ENCODE measurements at places on chromosomes 1 and 21.

GRCh38 chr1:20353836-20354235, 63.2 kb downstream of the VWA5B1 start:
- DNase-seq: no peak

DNA sequence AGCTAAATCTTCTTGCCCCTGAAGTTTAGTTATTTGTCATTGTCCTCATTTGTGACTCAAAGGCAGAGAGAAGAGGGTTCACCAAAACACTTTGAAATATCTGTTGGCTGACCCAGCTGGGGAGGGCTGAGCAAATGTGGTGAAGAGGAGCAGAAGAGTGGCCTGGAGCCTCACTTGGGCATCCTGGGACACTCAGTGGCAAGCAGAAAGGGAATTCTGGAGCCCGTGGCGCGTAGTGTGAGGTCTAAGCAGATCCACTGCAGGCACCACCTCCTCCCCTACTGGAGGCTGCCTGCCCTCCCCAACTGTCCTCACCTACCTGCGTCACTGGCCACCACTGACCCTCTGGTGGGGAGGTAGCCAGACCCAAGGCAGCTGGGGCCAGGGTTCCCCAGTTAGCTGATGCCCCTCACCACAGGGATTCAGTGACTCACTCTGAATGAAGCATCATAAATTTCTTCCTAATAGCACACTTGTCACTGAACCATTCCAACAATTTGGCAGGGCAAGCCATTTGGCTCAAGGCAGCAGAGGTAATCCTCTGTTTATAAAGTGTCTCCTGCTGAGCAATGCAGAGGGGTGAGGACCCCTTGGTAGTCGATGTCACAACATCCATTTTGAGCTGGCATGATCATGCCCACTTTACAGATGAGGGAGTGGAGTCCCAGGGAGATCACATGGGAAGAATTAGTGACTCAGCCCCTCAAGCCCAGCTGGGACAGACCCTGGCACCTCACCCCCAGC, 80.3 kb downstream of the NENF start:
- DNase-seq: peak; percentile 50

- DNase-seq: no peak
Measured at GRCh38 chr21:27528697-27529096, 561.8 kb upstream of the ADAMTS5 start.

DNA sequence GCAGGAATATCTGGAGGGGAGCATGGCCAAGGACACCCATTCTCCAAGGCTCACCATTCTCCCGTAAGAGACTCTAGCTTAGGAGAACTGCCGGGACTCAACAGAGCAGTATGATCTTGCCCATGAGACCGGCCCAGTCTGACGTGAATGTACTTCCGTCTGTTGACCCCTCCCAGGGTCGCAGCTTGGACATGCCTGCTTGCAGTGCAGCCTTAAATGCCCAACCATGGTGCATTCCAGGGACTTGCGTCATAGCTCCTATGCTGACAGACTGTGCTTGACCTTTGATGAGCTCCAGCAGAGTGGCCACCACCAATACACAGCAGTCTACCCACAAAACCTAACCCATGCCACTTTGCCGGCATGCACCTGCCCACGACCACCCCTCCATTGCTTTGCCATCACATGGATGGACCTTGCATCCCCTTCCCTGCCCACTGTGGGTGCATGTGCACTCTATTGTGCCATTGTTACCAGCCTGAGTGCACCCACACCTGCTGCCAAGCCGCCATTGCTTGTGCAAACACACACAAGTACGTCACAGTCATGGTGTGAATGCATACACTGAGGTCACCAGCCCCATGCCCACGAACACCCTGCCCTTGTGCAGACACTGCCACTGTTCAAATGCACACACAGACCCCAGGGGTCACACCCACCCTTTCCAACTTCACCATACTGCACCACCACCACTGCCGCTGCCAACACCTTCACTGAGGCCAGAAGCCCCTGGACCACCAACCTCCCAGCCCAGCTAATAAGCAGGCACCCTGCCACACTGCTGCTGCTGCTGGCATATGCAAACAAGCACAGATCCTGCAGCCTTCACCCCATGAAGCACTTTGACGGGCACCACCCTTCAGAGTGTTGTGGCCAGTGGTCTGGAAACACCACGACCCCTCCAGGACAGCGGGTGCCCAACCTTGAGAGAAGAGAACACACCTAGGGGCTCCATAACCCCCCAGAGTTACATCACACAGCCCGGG, 1141.3 kb downstream of the BRINP3 start:
- no peak for DNase-seq

DNA sequence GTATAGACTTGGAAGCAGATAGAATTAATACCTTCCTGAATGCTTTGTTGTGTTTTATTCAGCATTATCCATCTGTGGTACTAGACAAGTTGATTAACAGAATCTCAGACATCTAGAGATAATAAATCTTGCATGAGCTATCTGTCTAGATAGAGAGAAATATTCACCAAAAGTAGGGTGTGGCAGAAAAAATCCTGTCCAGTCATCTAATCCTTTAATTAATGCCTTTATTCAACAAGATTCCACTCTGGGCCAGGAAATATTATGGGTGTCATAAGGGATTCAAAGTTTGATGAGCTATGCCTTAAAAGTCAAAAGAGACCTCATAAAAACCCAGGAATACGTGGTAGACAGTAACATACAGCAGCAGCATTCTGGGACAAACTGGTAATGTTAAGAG, 601.2 kb downstream of the LMO4 start:
- no peak for DNase-seq

DNA sequence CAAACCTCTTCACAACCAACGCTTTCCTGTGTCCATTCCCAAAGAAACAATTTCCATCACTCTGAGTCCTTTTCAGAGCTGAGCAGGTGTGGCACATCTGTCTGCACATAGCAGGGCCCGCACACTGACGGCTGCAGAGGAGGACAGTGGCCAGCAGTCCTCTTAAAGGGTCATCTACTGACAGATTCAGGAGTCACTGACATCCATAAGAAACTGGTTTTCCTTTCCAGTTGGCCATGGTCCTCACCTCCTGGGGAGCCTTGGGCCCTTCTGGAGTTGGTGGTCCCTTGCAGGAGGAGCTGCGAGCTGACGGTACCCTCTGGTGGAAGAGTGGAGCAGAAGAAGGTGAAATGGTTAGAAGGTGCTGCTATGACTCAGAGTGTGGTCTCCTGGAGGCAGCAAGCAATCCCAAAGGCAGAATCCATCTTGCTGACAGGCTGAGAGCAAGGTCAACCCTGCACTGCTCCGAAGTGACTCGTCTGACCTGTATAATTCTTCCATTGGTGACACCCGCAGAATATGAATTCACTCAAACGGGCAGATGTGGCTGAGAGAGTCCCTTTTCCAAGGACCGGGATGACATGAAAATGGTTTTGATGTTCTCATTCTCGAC, 278.5 kb upstream of the C1orf174 start:
- DNase-seq: no peak

GRCh38 chr1:24032981-24033380, 52.9 kb upstream of the SRSF10 start:
- DNase-seq: no peak

GRCh38 chr1:244449936-244450508, 1.7 kb downstream of the ADSS2 start:
- DNase-seq: no peak

GRCh38 chr21:34693192-34693810, 24.5 kb downstream of the CLIC6 start:
- peak; percentile 67 for DNase-seq

GRCh38 chr1:189141056-189141455, 1336.6 kb downstream of the BRINP3 start:
- no peak for DNase-seq

DNA sequence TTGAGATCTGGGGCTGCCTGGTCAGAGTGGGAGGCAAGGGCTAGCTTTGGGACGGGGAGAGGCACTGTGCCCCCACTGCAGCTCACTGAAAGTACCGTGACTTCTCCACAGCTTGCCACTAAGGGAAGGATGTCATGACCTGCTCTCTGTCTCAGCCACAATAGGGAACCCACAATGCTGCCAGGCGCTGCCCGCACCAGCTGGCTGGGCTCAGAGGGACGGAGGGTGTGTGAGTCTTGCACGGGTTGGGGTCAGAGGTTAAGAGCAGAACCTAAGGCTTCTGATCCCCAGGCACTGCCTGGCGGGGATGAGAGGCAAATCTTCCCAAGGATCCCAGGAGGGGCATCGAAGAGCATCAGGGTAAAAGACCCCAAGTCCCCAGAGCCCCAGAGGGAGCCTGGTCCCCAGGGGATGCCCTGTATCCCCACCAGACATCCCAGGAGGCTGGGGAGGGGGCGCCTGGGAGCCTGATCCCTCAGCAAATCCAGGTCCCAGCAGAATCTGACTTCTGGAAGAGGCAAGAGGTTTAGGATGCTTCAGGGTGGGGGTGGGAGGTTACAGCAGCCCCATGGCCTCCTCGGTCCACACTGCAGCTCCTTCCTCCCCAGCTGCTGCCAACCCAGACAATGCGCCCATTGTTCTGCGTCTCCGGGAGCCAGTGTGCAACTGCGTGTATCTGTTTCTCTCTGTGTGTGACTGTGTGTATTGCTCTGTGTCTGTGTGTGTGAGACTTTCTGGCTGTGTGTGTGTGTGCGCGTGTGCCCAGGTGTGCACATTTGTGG, 2.0 kb upstream of the MARCKSL1 start:
- peak; percentile 41 for DNase-seq

DNA sequence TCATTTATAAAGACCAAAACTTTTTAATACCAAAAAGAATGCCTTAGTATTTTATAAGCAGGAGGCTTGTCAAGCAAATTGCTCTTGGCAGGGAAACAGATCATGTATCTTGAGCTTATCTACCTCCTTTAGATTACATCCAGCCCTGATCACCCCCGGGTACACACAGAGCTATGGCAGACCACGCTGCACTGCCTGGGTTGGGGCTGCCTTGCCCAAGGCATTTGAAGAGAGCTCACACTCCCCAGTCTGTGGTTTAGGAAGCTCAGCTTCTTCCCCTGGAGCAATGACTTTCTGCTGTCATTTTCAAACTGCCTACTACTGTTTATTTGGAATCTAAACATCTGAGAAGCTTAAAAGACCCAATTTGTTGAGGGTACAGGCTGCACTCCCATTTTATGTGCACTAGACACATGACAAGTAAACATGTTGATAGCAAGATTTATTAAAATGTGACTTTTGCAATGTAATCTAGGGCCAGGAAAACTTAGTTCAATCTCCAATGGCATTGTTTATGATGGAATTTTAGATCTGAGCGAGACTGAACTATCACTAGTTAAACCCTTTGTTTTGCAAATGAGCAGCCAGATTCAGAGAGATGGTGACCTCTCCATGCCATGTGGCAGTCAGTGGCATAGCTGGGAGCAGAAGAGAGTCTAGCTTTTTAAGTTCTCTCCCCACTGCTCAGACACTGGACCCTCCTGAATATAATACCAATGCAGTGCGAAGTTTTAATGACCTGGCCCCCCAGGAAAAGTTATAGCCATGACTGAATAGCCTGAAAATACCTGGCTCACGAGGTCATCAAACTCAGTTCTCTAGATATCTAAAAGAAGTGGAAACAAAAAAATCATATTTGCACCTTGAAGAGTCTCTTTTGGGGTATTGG, 214.9 kb downstream of the HLX start:
- no peak for DNase-seq

- no peak for DNase-seq
Measured at GRCh38 chr21:33112151-33112550, 42.2 kb downstream of the OLIG1 start.

GRCh38 chr1:12368646-12369045, 138.8 kb downstream of the VPS13D start:
- DNase-seq: no peak

GRCh38 chr1:65065524-65066418, 82.2 kb upstream of the AK4 start:
- DNase-seq: no peak

DNA sequence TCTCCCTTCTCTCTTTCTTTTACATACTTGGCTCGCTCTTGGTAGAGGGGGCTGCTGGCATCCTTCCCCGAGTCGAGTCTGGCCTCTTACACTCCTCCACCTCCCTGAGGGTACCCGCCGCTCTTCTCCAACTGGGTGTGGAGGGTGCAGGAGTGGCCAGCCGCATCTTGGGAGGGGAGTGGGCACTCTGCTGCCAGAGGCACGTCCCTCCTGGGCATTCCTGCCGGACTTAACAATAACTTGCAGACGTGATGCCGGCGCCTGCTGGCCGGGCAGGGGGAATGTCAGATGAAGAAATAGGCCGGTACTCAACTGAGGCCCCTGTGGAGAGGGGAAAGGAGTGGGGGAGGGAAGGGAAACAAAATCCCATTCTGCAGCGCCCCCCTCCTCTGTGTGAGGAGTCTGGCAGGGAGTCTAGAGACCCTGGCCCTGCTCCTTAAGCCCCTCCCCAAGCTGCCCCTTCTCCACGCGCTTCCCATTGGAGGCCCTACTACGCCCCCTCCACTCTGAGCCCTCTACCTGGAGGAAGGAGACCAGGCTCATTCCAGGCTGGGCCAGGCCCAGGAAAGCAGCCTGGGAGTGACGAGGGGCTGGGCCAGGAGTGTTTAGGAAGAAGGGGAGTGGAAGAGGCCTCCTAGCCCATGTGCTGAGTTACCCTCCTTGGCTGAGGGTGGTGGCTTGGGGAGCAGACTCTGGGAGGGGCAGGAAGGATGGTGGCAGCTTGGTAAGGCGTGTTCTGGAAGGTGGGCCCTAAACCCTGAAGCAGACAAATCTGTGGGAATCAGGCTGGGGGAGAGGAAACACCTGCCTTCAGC, 1.8 kb downstream of the ATP2B4 start:
- no peak for DNase-seq

GRCh38 chr21:41948901-41949300, 4.9 kb downstream of the C2CD2 start:
- no peak for DNase-seq

GRCh38 chr21:40284409-40284808, 417.2 kb downstream of the PCP4 start:
- no peak for DNase-seq

- DNase-seq: no peak
Measured at GRCh38 chr21:41779659-41780058, 12.8 kb upstream of the RIPK4 start.

DNA sequence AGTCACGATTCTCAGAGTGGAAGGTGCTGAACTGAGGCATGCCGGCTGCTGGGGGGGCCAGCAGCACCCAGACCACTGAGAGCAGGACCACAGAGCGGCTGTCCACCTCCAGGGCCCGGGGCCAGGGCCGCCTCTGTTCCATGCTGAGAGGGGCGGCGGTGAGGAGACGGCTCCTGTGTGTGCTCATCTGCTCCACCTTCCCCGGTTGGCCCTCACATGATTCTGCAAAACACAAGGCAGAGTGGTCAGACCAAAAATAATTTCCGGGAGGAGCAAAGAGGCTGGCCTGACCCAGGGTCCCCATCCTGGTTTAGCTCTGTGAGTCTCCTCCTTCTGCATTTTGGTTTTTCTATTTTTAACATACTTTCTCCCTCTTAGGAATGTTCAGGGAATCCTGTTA, 26.4 kb downstream of the PLXNA2 start:
- no peak for DNase-seq

DNA sequence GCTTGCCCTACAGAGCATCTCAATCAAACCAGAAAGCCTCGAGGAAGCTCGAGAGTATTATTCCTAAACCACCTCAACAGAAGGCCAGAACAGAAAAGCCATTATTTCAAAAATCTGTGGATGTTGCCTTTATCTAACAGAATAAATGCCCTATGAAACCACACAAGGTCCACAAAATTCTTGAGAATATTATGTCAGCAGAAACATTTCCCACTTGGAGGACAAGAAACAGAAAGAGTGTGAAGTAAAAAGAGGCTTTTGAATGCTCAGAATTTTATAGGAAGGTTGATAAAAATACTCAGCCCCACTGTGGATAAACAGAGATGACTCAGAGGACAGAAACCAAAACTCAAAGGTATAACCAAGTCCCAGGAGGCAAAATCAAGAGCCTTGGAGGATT, 146.4 kb upstream of the LRRC7 start:
- DNase-seq: no peak

Data from activated CD4-positive, alpha-beta T cell treated with anti-CD3 and anti-CD28 coated beads, Interleukin-10, Interleukin-2, amounts not matched to agents 100 ng/mL and 50 ng/mL, durations not matched to agents 16 hours and 8 hours (primary cell).